ENCODE measurements at places on chromosomes 5 and 9.
A peak's percentile ranks its signal among the peaks of the same experiment; 100 is the strongest.

DNA sequence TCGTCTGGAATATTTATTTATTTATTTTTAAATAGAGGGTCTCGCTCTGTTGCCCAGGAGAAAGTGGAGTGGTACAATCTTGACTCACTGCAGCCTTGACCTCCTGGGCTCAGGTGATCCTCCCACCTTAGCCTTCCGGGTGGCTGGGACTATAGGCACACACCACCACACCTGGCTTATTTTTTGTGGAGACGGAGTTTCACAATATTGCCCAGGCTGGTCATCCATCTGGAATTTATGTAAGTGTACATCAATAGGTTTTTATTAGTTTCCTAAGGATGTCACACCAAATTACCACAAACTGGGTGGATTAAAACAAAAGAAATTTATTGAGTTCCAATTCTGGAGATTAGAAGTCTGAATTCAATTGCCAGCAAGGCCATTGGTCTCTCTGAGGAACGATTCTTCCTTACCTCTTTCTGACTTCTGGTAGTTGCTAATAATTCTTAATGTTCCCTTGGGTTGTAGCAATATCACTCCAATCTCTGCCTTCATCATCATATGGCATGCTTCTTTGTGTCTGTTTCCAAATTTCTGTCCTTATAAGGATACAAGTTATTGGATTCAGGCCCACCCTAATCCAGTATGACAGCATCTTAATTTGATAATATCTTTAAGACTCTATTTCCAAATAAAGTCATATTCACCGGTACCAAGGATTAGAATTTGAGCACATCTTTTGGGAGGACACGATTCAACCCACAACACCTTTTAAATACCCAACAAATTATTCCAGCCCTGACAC, 16.3 kb upstream of the RAD23B start:
- no peak for DNase-seq

- DNase-seq: no peak
These were observed 531.8 kb upstream of the DAP start for GRCh38 chr5:11292648-11293356.

DNA sequence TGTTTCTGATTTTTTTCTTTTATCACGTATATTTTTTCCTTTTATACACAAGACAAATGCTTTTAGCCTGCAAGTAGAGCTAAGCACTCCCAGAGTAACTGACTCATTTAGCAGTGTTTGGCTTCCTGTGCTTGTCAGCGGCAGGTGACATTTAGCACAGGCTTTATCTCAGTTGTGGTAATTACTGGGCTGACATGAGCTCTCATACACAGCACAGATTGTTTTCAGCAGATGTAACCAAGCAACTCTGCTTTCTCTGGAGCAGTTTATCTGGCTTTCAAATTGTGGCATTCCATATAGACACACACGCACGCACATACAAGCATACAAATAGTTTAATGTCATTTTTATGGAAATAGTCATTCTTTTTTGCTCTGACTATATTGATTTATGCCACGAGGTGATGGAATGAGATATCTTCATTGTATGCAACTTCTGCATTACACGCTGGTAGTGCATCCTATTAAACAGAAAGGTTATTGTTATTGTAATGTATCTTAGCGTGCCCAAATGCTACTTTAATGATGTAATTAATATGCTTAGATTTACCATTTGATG, 379.0 kb upstream of the GRAMD2B start:
- no peak for DNase-seq

DNA sequence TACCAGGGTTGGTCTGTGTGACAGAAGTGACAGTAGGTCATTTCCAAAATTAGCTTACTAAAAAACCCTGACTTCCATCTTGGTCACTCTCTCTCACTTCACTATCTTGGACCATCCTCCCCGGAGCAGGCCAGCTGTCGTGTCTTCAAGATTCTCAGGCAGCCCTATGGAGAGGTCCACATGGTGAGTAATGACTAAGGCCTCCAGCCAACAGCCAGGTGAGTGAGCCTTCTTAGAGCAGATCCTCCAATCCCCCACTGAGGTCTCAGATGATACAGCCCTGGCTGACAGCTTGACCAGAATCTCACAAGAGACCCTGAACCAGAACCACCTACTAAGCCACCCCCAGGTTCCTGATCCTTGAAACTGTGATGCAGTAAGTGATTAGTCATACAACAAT, 92.0 kb downstream of the DCP2 start:
- no peak for DNase-seq

- no peak for DNase-seq
These were observed 10.2 kb upstream of the LCP2 start for GRCh38 chr5:170307575-170308465.

GRCh38 chr9:121790841-121791240, 139.4 kb downstream of the DAB2IP start:
- no peak for DNase-seq

GRCh38 chr5:10621832-10622231, 58.0 kb downstream of the ANKRD33B start:
- no peak for DNase-seq

- DNase-seq: peak; percentile 62
These were observed 12.2 kb downstream of the GPR150 start for GRCh38 chr5:95631991-95632675.

DNA sequence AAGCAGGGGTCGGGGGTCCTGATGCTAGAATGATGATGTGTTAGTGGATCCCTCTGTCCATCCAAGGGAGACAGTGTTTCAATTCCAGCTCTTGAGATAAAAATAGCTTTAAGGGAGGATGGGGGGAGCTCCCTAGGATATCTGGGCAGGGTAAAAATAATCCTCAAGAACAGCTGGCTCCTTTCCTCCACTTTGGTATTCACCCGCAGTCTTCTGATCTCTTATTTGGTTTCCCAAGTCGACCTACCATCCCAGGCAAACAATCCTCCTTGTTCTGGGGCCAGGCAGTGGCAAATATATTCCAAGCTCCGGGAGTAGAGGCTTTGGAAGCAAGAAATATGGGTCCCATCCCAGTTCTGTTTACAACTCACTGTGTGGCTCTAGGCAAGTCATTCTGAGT, 14.5 kb upstream of the COL27A1 start:
- no peak for DNase-seq

GRCh38 chr5:169298193-169298592, 2.7 kb downstream of the SLIT3 start:
- no peak for DNase-seq

GRCh38 chr9:22030101-22030598, 21.0 kb upstream of the CDKN2B start:
- no peak for DNase-seq

- DNase-seq: no peak
These were observed 139.5 kb upstream of the FSTL4 start for GRCh38 chr5:133751846-133752245.

- DNase-seq: no peak
These were observed 438.0 kb upstream of the WWC1 start for GRCh38 chr5:167853421-167853820.

DNA sequence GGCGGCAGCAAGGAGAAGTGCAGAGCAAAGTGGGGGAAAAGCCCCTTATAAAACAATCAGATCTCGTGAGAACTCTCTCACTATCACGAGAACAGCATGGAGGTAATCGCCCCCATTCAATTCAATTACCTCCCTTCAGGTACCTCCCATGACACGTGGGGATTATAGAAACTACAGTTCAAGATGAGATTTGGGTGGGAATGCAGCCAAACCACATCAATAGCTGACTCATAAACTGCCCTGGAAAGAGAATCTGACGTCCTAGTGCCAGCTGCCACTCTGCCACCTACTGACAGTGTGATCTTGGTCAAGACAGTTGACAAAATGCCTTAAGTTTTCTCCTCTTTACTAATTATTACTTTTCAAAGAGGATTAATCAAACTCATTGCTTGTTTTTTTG, 128.3 kb downstream of the GPBP1 start:
- DNase-seq: peak; percentile 3

DNA sequence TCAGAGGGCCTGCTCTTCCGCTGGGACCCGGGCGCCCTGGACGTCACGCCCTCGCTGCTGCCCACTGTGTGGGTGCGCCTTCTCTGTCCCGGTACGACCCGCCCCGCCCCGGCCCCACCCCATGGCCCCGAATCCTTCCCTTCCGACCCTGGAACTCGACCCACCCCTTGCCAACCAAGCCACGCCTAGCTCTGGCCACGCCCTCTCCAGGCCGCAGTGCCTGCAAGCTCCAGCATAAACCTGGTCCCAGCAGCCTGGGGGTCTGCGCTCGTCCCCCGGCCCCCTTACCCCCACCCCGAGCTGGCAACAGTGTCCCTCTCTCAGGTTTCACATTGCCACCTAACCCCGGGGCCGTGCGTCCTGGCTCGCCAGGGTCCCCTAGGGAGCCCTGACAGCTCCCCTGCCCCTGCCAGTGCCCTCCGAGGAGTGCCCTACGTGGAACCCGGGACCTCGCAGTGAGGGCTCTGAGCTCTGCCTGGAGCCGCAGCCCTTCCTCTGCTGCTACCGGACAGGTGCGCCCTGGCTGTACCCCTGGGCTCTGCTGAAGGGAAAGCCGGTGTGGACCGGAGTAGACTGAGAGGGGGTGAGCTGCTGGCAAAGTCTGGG, 3.4 kb downstream of the ADGRD2 start:
- DNase-seq: no peak

- DNase-seq: no peak
These were observed 9.1 kb upstream of the MVB12B start for GRCh38 chr9:126317513-126317912.

GRCh38 chr5:158832731-158833130, 267.0 kb downstream of the EBF1 start:
- DNase-seq: no peak

- no peak for DNase-seq
These were observed 28.8 kb upstream of the CAVIN4 start for GRCh38 chr9:100549048-100549447.

DNA sequence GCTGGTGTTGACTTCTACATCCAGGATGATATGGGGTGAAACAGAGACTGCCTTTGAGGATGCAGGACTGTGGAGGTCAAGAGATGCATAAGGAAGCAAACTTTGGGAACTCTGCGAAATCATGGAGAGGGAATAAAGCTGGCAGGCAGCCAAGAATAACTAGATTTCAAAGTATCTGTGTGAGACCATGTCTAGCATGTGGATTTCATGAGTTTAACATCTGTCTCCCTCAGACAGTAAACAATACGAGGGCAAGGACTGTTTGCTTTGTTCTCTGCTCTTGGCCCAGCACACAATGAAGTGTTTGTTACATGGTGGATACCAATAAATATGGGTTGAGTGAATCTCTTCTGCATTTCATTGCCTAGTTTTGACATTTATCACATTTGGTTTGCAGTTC, 71.3 kb downstream of the RASEF start:
- DNase-seq: no peak

DNA sequence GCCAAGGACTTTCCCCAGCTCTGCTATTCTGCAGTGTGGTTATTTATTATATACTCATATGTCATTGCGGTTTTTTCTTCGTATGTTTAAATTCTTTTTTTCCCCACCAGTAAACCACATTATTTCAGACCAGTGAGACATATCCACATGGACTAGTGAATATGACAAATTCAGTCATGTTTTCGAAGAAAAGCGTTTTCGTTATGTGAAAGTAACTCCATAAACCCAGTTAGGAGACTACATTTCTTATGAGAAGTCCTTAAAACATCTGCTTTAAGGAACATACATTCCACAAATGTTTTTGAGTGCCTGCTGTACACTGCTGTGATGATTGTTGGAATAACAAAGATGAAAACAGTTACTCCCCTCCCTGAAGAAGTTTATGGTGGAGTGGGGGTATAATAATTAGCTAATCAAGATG, 591.8 kb upstream of the CLINT1 start:
- no peak for DNase-seq

DNA sequence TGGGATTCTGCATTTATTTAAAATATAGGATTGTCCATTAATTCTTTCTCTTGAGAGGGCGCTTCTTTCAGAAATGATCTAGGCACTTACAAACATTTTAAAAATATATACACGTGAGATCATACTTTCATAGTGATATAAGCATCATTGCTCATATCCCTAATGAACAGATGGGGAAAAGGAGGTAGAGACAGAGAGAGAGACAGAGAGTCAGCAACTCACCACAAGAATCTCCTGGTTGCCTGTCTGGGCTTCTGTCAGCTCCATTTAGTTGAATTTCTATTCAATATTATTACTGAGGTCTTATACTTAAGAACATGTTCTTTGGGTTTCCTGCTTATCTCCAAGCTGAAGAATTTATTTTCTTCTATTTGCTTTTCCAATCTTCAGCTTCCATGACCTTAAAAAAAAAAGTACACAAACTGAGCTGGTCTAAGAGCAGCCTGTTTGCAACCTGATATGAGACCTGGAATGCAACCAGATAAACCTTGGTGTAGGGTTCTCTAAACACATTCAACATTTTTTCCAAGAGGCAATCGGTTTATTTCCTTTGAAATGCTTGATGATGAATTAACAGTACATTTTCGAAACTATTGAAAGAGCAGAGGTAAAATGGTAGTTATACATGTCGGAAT, 51.6 kb upstream of the LIFR start:
- DNase-seq: no peak

DNA sequence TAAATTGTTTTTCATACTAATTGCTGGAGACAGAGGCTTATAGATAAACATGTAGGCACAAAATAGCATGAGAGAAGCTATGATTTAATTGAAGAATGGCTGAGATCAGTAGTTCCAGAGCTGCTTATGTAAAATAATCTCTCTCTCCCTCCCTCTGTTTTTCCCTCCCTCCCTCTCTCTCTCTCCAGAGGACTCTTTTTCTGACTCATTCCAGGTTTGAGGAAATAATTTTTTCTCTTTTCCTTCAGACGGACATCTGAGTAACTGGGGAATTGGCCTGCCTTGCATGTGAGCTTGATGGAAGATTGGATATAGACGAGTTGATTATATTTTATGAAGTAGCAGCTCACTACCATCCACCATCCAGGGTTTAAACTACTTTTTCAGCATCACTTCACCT, 35.5 kb downstream of the KCTD16 start:
- no peak for DNase-seq

DNA sequence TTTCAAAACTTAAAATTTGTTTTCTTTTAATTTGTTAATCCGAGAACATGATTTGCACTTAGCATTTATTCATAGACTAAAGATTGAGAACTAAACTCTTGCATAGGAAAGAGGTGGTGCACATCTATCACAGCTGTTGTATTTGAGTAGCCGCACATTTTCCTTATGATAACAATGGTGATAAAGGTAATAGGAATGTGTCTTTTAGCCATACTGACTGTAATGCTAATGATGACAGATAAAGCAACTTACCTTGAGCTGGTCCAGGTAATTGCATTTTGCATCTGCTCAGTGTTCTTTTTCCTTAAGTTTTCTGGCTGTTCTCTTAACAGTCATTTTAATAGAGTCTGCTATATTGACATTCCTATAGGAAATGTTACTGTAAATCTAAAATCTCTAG, 19.0 kb downstream of the PHAX start:
- no peak for DNase-seq

DNA sequence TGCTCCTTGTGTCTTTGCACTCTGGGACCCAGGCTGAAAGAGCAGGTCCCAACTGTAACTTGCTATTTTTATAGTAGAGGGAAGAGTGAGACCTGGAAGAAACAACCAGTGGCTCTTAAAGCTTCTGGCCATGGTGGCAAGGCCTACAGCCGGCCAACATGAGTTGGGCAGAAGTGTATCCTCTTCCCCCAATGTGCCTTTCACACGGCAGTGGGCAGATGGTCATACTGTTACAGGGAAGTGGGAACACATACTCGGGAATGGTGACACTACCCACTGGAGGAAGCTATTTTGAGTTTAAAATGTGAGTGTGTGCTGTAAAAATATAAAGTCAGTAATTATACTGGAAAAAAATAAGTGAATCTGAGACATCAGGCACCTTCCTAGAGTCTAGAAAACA, 116.0 kb downstream of the MVB12B start:
- DNase-seq: no peak

Data from effector memory CD4-positive, alpha-beta T cell (primary cell).